NCI-H226 (cell line): ENCODE measurements at places on chromosomes 5 and 9.

GRCh38 chr5:131581702-131582101 lies 53.3 kb downstream of the RAPGEF6 start:
- DNase-seq = no peak

GRCh38 chr9:110088099-110088498 lies 119.9 kb downstream of the C9orf152 start:
- DNase-seq = no peak

DNA sequence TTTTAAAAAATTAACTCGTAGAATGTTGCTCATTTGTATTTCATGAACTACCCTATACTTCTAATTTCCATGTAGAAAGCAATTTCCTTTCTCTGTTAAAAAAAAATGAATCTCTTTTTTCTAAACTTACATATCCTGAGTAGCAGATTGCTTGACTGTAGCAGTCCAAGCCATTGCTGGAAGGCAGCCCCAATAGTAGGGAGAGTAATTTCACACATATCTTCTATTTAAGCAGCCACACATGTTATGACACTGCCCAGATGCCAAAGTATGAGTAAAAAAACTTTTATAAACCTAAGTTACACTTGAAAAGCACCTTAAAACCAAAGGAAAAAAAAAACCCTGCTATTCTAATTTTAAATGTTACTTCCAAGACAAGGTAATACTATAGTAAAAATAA lies 69.6 kb downstream of the FBXL17 start:
- DNase-seq = no peak

DNA sequence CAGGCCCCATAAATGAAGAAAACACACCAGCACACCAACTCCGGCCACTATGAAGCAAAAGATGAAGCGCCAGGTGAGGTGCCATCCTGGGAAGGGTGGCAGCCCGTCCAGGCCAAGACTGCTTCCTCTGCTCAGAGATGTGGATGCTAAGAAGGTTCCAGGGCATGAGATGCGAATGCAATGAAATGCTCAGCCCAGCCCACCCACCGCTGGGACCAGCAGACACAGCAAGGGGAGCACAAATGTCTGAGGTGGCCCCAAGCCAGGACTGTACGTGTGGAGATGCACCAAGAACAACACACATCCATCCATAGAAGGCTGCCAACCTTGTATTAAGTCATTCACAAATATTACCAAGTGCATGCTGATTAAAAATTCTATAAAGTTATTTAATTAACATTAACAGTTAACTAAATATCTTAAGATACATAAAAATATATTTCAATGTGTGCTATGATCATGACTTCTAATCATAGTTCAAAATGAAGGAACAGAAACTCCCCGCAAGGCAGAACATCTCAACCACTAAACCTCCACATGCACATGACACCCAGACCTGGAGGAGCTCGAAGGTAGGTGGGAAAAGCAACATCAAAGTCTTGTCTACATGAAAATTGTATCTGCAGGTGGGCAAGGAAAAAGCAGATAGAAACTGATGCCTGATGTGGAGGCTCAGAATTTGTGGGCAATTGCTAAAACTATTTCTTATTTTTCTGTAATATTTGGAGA lies 43.7 kb downstream of the BICD2 start:
- no peak for DNase-seq

DNA sequence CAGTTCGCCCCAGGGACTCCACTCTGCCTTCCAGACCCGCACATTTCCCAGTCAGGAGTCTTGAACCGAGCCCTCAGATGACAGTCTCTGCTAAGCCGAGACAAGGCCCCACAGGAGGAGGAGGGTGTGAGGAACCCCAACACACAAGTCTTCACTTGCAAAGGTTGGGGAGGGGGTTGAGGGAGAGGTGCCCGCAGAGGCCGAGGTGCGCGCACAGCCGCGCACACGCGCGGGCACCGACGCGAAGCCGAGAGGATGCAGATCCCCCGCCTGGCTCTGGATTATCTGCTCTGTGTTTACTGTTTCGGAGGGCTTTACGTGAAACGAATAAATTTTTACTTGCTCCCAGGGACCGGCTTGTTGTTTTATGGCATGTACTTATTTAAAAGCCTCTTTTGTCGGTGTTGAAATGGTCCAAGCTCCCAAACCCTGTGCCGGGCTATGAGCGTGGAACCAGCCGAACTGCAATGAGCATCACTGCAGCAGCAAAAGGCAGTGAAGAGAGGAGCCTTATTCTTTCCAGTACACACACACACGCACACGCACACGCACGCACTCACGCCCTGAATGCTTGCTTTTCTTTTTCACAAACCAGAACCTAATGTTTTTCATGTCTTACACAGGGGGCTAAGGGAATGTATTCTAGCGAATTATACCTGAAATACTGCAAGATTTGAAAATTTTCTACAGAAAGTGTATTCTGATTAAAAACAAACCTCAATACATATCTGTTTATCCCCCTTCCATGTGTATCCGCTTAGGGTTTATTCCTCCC lies 297.7 kb downstream of the PARP8 start:
- no peak for DNase-seq

GRCh38 chr9:91817106-91817492 lies 132.9 kb downstream of the ROR2 start:
- DNase-seq = no peak

GRCh38 chr5:156126716-156127115 lies 200.2 kb upstream of the SGCD start:
- DNase-seq = no peak

- DNase-seq = no peak
Observed at GRCh38 chr9:72855890-72856523, 96.8 kb downstream of the ALDH1A1 start.

- DNase-seq = no peak
Observed at GRCh38 chr5:179256328-179257175, 88.7 kb downstream of the ADAMTS2 start.

DNA sequence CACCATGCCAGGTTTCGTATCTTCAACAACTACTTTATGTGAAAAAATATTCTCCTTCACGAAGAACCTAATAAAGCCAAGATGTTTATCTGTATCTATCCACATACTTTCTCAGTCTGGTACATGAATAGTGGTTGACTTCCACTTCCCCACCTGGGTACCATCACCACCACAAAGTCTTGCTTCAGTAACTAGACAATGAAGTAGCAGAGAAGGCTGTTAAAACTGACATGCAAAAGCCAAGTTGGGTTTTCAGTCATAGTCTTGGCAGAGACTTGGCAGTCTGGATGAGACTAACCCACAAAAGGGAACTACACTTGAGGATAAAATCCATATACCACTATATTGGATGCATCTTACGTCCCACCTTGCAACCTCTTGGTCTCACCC lies 5.0 kb downstream of the P4HA2 start:
- DNase-seq = no peak

GRCh38 chr9:131436376-131436775 lies 42.5 kb downstream of the PRRC2B start:
- no peak for DNase-seq

DNA sequence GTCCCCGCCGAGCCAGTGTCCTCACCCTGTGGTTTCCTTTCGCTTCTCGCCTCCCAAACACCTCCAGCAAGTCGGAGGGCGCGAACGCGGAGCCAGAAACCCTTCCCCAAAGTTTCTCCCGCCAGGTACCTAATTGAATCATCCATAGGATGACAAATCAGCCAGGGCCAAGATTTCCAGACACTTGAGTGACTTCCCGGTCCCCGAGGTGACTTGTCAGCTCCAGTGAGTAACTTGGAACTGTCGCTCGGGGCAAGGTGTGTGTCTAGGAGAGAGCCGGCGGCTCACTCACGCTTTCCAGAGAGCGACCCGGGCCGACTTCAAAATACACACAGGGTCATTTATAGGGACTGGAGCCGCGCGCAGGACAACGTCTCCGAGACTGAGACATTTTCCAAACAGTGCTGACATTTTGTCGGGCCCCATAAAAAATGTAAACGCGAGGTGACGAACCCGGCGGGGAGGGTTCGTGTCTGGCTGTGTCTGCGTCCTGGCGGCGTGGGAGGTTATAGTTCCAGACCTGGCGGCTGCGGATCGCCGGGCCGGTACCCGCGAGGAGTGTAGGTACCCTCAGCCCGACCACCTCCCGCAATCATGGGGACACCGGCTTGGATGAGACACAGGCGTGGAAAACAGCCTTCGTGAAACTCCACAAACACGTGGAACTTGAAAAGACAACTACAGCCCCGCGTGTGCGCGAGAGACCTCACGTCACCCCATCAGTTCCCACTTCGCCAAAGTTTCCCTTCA lies 1.4 kb downstream of the GLIS3 start:
- DNase-seq = no peak

DNA sequence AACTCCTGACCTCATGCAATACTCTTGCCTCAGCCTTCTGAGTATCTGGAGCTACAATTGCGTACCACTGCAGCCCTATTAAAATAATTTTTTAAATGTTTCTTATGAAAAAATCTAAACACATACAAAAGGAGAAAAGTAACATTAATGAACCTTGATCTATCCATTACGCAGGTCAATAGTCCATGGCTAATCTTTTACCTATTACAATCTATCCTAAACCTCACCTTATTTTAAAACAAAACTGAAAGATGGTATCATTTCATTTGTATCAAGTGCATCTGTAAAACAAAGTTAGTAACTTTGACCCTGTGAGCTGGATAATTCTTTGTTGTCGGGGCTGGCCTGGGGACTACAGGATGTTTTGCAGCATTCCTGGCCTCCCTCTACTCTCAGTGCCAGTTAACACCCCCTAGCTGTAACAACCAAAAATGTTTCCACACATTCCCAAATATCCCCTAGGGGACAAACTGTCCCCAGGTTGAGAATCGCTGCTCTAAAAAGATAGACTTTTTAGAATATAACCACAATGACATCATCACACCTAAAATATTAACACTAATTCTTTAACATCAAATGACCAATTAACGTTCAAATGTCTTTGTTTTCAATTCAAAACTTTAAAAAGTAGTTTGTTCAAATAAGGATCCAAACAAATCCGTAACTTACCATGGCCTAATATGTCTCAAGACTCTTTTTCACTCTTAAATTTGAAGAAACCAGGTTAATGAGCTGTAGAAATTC lies 54.8 kb downstream of the RNF38 start:
- DNase-seq = no peak

DNA sequence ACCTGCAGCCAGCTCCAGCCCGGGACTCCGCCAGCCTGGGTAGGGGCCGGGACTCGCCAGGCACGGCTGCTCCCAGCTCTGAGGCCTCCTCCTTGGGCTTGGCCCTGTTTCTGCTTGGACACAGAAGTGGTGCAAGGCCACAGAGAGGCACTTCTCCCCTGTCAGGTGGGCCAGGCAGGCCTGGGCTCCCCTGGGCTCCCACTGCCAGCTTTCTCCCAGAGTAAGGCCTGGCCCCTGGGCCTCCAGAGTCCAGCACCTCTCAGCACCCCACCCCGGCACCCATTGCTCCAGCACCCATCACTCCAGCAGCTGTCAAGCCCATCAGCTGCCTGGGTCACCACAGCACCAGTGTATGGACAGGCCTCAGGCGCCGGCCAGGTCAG lies 71.1 kb upstream of the LRRTM2 start:
- no peak for DNase-seq
